Stimulated activated CD4-positive, alpha-beta T cell treated with anti-CD3 and anti-CD28 coated beads, TNF-alpha, amount 100 ng/mL, for 4 hours (primary cell): ENCODE measurements at places on chromosomes 1 and 21.

- DNase-seq = no peak
Measured at GRCh38 chr1:60619581-60619980, 462.8 kb upstream of the NFIA start.

DNA sequence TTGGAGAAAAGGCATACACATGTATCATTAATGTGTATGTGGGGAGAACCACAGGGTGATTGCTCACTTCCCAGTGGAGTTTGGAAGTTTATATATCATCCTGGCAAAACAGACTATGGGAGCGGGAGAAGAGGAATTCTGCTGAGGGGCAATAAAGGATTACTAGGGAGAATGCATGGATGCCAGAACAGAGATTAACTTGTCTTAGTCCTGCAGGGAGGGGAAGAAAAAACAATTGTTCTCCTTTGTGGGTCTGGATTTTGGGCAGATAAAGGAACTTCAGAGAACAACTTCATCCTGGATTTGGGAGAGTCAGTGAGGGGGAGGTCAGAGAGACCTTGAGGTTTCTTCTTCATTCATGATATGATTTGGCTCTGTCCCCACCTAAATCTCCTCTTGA, 55.9 kb upstream of the SOX13 start:
- DNase-seq = no peak

GRCh38 chr21:41032541-41032940, 135.4 kb upstream of the BACE2 start:
- DNase-seq = no peak

DNA sequence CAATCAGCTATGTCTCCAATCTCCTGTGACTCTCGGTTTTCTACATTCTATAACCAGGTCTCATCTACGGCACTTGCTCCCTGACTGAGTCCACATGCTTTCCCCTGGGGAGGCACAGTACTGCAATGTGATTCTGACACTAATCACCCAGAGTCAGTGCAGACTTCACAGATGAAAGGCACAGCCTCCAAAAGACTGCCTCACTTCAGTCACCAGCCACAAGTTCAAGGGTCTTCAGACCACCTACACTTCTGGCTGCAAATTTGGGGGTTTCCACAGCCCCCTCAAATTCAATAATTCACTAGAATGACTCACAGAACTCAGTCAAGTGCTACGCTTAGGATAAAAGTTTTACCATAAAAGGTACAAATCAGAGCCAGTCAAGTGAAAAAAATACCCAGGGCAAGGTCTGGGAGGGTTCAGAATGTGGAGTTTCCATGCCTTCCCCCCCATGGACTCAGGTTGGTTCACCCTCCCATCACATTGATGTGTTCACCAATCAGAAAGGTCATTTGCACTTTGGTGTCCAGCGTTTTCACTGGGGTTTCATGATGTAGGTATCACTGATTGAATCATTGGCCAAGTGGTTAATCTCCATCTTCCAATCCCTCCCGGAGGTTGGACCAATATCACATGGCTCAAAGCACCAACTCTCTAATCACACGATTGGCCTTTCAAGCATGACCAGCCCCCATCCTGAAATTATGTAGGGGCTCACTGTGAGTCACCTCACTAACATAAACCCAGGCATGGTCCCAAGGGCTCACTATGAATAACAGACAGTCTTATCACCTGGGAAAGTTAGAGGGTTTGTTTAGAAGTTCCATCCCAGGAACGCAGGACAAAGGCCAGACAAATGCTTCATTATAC, 182.9 kb upstream of the CAMK1G start:
- no peak for DNase-seq

- no peak for DNase-seq
Measured at GRCh38 chr1:76572229-76572628, 295.1 kb upstream of the ST6GALNAC5 start.

- no peak for DNase-seq
Measured at GRCh38 chr1:29416267-29417146, 180.2 kb downstream of the PTPRU start.

DNA sequence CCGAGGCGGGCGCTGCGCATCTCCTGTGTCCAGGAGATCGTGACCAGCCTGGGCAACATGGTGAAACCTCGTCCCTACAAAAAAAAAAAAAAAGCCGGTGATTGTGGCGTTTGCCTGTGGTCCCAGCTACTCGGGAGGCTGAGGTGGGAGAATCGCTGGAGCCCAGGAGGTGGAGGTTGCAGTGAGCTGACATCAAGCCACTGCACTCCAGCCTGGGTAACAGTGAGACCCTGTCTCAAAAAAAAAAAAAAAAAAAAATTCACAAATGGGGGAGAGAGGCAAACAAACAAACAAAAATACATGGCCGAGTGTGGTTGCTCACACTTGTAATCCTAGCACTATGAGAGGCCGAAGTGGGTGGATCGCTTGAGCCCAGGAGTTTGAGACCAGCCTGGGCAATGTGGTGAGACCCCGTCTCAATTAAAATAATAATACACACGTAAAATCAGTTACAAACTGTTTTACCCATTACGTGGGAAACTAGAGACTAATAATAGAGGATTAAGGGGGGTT, 758 bp downstream of the TATDN3 start:
- DNase-seq = no peak
